ENCODE measurements at places on chromosomes 11 and 22. TPM values are rescaled to one million over a fixed set of nuclear protein-coding genes. Genes with fewer than 3 reads are reported as not detected.
A peak's percentile ranks its signal among the peaks of the same experiment; 100 is the strongest.

DNA sequence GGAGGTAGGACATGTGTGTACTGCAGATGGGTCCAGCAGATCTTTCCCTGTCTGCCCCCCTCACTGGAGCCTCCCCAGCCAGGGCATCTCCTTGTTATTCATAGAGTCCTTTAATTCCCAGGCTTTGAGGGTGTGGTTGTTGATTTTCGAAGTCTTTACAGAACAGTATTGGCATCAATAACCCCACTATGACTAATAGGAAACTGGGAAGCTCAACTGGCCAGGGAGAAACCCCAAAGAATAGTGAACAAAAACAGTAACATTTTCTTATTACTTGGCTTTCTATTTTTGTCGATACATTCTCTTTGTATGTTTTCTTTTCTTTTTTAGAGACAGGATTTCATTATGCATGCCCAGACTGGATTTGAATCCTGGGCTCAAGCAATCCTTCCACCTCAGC, 57.9 kb downstream of the NF2 start:
- no peak for DNase-seq

DNA sequence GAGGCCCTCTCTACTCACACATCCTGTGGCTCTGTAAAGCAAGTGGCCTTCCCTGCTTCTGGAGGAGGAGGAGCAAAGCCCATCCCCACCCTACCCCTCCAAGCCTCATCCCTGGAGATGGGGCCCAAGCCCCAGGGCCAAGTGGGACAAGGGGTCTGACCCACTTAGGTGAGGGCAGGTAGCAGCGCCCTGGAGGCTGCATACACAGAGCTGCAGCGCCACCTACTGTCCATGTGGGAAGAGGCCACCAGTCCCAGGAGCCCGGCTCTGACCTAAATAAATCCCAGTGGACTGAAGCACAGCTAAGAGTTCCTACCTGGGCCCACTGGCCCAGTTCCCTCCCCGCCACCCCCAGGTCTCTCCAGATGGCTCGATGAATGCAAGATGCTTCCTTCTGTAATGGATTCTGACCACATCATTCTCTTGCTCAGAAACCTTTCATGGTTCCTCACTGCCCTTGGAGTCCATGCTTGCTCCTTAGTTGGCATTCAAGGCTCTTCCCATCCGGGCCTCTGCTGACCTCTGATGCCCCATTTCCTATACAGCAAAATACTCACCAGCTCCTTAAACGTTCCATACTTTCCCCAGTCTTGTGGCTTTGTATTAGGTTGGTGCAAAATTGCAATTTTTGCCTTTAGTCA, 62.1 kb downstream of the THAP12 start:
- DNase-seq = peak; percentile 87

- DNase-seq = no peak
Measured at GRCh38 chr11:27107548-27107947, 66.9 kb downstream of the BBOX1 start.

DNA sequence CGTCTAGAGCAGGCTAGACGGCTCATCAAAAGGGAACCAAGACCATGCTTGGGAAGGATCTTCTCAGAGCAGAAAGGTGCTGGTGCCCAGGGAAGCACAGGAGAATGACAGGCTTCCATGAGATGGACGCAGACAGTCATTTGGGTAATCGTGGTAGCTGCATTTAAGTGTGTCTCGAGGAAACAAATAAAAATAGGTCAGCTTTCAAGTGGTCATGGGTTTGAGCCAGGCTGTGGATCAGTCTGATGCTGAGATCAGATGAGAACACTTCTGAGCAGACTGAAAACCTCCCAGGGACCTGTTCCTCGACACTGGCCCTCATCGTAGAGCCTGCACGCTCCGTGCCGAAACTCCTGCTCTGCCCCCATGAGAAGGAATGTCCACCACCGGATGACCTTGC, 4.7 kb downstream of the CARS1 start:
- DNase-seq = peak; percentile 7

- DNase-seq = no peak
Measured at GRCh38 chr22:43490311-43490710, 78.5 kb downstream of the MPPED1 start.

- DNase-seq = peak; percentile 75
Measured at GRCh38 chr22:23772649-23773473, at the start of gene MMP11. TSS of gene MMP11 (plus strand) at chr22:23772849. CDS start at chr22:23772871, 22 bp downstream.

- DNase-seq = no peak
Measured at GRCh38 chr11:17720796-17721171, 1.4 kb downstream of the MYOD1 start.

- no peak for DNase-seq
Measured at GRCh38 chr11:128279866-128280265, 307.5 kb downstream of the ETS1 start.

- no peak for DNase-seq
Measured at GRCh38 chr11:26839911-26840698, 118.2 kb upstream of the SLC5A12 start.

DNA sequence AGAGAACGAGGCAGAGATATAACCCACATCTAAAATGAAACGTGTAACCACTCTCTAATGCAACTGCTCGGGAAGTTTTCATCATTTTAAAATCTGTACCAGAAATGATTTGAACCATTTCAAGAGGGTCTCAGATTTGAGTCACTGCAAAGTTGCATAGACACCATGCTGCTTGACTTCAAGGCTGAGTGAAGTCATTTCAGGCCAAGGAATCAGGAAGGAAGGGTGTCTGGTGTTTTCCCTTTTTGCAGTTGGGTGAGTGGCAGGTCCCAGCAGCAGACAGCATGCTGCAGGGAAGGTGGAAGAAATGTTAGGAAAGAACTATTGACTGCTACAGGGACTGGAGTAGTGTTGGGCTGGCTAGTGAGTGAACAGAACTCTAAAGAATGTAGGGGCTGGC, 16.5 kb downstream of the TANGO2 start:
- no peak for DNase-seq

DNA sequence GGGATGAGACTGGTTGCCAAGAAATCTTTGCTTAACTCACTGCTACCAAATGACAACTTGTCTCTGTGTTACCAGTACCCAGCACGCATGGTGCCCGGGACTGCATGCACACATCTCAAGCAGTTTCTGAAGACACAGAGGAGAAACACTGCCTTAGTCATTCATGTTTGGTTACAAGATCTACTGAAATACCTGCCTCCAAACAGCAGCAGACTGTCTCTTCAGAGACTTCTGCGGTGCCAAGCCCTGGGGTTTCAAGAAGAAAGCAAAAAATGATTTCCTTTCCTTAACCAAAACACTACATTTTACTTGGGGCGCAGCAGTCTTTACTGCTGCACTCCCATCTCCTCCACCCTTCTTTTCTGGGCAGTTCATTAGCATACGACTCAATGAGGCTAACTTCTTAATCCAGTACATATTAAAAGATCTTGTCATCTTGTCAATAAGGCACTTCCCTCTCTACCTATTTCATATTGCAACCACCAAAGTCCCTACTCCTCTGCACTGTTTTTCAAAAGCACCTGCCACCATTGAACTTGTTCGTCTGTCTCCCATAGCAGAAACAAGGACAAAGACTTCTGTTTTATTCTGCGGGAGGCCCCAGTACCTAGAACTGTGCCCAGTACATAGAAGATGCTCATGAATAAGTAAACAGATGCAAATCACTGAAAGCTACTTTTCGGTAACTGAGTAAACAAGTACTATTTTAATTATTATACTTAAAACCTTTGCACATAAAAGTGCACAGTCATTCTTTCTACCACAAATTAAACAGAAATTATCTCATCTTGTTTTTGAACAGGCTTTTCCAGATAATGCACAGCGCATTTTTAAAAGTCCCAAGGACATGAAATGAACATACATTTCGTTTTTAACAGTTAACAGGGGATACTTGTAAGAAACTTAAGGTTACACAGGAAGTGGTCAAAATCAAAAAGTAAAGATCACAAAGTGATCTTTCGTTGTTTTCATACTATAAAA, 4.0 kb downstream of the NAP1L4 start:
- no peak for DNase-seq

DNA sequence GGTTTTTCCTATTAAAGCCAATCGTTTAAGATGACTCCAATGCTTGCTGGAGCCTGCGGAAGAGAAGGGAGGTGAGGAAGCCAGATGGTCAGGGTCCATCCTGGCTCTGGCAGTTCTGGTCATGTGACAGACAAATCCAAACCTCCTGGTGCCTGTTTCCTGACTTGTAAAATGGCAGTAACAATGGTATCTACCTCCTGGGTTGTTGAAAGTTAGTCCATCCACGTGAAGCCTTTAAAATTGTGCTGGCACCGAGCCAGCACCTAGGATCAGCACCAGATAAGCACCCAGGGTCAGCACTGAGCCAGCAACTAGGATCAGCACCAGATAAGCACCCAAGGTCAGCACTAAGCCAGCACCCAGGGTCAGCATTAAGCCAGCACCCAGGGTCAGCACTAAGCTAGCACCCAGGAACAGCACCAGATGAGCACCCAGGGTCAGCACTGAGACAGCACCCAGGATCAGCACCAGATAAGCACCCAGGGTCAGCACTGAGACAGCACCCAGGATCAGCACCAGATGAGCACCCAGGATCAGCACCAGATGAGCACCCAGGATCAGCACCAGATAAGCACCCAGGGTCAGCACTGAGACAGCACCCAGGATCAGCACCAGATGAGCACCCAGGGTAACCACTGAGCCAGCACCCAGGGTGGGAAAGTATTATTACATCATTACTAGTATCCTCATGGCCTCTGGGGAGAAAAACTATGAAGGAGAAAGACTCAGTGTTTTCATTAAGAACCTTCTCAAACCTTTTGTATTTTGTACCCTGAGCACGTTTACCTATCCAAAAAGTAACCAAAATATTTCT, 17.2 kb downstream of the KIAA0930 start:
- DNase-seq = no peak

- no peak for DNase-seq
Measured at GRCh38 chr11:61918251-61918937, 1.0 kb upstream of the RAB3IL1 start.

DNA sequence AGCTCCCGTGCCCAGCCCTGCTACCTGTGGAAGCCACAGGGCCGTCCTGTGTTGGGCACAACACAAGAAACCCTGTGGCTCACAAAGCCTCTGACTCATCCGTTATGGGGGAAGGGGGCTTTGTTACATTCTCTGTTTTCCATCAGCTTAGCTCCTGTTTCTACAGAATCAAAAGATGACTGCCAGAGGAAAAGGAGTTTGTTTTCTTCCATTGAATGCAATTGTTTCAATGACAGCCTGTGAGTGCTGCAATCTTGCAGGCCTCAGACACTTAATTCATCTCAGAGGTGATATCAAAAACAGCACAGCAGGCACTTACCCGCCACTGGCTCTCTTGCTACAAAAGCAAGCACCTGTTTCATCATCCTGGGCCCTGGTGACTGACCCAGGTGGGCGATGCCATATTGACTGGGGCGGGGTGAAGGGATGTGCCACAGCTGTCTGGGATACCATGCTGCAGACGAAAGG, 194.3 kb downstream of the OPCML start:
- DNase-seq = no peak

- DNase-seq = no peak
Measured at GRCh38 chr11:27777033-27777432, 76.8 kb upstream of the BDNF start.

DNA sequence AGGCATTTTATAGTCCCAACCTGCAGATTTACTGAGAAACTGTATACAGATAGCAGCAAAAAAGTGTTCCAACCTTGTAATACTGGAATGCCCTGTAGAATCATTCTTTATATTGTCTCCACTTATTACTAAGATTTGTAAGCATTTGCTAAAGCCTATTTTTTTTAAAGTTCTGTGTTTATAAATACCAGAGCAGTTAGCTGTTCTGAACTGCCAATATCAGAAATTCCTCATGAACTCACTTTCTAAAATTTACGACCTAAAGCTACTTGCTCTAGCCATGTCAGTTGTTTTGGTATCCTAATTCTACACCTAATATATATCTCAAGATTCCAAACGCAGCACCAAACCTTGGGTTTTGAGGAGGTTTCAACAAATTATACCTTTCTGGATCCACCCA, 103.2 kb downstream of the C11orf65 start:
- DNase-seq = no peak

DNA sequence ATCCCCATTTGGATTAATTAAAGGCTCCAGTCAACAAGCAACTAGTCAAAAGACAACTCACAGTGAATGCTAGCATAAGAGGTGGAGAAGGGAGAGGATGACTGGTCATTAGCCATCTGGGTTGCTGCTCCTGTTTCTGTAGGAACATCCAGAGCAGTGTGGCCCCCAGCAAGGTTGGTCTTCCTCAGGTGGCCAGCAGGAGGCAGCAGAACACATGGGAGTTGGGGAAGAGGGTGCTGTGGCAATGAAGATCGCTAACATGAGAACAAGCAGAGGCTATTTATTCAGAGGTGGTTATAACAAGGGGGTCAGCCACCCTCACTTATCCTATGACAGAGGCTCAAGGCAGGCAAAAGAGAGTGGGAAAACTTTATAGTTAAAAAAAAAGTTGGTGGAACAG, 21.3 kb downstream of the IZUMO1R start:
- no peak for DNase-seq

GRCh38 chr11:126011265-126011664, 51.4 kb downstream of the CDON start:
- no peak for DNase-seq

GRCh38 chr11:69947059-69947792, 128.0 kb upstream of the FGF3 start:
- no peak for DNase-seq

SYCE3 gene
- total RNA-seq = not detected

LIF gene
- total RNA-seq = 7.0 TPM

GPHA2 gene
- not detected for total RNA-seq

KCNQ1 gene
- total RNA-seq = 39.7 TPM

ISX gene
- total RNA-seq = not detected

KRTAP5-10 gene
- total RNA-seq = not detected
